ENCODE measurements at places on chromosomes 4 and X. TPM values are rescaled to one million over a fixed set of nuclear protein-coding genes. Genes with fewer than 3 reads are reported as not detected.

GRCh38 chrX:30513284-30513683 is 64.3 kb downstream of the TASL start:
- DNase-seq = no peak

DNA sequence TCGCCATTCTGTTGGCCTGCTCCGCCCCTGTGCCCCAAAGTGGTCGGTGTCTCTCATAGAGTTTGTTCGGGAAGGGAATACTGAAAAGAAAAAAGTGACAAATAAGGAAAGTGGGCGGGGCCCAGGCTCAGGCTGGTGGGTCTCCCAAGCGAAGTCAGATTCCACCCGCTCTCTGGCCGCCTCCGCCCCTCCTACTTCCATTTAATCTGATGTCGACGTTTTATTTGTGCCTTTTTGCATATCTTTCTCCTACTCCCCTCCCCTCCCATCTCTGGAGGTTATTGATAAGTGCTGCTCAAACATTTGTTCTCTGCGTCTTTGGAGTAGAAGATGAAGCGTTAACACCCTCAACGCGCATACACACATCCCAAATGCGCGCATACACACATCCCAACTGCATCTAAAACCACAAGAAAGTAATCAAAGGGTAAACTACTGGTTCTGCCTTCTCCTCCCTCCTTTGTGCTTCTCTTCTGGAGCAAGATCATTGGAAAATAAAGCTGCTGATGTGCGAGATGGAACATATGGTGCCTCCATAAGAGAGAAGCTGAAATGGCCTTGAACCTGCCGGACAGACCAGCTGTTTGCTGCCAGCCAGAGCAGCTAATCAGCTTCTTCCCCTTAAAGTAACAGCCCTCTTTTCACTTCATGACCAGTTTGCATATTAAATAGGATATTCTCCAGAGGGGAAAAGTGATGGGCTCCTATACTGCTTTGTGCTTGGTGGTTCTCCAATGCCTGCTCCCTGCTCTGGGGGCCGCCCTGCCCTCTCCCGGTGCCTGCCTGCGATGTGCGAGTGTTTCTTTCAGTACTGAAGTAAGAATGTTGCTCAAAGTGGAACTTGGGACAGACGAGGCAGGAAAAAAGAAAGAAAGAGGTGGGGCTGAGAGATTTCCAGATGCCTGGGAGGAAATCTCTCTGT is 3.1 kb downstream of the MAMLD1 start:
- DNase-seq = peak; percentile 39

DNA sequence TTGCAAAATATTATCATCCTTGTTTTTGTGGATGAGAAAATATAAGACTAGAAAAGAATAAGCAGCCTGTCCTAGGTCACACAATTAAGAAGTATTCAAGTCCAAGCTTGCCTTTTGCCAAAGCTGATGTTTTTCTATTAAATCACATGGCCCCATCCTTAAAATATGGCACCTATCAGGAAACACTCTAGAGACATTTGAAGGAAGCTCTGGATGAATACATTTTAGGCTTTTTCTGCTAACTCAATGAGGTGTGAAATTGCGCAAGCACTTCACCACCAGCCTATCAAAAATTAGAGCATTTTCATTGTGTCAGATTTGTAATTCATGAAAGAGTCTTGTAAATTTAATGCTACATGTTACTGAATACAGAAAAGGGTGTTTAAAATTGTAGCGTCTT is 251.1 kb upstream of the MAD2L1 start:
- DNase-seq = no peak

- DNase-seq = peak; percentile 77
These were observed 46.6 kb downstream of the CCNG2 start for GRCh38 chr4:77203380-77204197.

DNA sequence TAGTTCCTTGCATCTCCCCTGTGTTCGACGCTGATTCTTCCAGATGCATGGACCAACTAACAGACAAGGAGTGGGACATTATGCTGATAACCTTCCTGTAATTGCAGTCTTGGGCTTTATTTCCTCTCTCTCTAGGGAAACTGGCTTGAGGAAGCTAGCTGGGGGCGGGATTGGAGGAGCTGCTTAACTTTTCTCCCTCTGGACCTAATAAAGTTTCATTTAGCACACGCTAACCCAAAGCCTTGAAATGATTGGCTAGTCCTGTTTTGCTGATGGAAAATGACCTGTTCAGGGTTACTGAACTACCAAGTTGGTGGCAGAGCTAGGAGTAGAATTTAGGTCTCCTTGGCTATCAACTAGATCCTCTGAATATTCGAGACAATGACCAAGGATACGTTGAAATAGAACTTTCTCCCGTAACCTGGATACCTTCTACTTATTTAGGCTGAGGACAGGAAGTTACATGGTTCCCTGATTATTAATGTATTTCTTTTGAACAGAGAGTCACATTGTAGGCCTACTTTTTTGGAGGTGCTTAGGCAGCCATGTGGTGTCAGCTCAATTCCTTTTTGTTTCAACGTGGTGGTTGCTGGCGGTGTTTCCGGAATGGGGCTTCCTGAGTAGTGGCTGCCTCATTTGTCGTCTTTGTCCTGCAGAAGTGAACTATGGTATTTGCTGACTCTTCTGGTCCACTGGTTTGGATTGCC is 2.0 kb downstream of the PGK1 start:
- DNase-seq = no peak

DNA sequence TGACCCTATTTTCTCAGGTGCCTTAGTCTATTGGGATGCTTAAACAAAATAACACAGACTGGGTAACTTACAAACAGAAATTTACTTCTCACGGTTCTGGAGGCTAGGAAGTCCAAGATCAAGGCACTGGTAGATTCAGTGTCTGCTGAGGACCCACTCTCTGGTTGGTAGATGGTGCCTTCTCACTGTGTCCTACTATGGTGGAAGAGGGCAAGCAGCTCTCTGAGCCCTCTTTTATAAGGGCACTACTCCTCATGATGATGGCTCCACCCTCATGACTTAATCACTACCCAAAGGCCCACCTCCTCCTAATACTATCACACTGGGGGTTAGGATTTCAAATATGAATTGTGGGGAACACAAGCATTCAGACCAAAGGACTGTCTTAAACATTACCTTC is 11.8 kb downstream of the SMIM14 start:
- DNase-seq = no peak

DNA sequence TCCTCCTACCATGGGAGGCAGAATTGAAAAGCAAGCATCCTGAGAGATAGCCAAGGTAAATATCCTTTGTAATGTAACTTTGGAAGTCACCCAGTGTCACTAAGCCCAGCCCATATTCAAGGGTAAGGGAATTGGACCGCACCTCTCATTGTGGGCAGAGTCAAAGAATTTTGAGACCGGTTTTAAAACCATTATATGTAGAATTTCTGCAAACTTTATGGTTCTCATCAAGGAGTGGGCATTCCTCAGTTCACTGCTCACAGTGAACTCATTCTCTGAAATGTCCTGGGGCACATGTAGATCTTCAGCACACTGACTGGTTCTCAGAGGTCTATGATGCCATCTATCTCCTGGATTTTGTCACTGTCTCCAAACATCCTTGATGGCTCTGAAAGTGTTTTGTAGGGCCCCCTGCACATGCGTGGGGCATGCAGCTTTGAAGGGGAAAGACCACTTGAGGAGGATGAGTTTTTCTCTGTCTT is 35.3 kb upstream of the CHRNA9 start:
- no peak for DNase-seq

DNA sequence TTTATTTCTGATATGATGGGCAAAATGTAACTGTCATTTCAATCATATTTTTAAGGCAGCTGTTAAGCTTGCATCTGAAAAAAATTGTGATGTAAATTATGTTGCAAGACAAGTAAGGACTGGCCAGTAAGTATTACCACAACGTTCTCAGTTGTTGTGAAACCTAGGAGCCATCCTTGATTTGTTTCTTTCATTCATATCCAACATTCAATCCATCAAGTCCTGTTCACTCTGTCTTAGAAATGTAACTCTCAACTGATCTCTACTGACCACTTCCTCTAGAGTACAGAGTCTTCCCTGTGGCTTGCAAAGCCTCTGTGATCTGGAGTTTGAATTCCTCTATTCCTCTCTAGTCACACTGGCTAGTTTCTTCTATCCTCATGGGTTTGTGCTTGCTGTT is 161.4 kb upstream of the MAD2L1 start:
- DNase-seq = no peak

GRCh38 chr4:4416981-4417380 is 30.1 kb downstream of the NSG1 start:
- DNase-seq = no peak

- no peak for DNase-seq
These were observed 20.7 kb downstream of the HHIP start for GRCh38 chr4:144666539-144667175.

- no peak for DNase-seq
These were observed 14.8 kb downstream of the HOPX start for GRCh38 chr4:56666279-56666678.

GRCh38 chrX:14064626-14065432 is 35.1 kb upstream of the GEMIN8 start:
- DNase-seq = no peak

- DNase-seq = no peak
These were observed 128.2 kb downstream of the SLC7A11 start for GRCh38 chr4:138113819-138114400.

- no peak for DNase-seq
These were observed 1344.3 kb downstream of the ADGRL3 start for GRCh38 chr4:62544428-62544827.

DNA sequence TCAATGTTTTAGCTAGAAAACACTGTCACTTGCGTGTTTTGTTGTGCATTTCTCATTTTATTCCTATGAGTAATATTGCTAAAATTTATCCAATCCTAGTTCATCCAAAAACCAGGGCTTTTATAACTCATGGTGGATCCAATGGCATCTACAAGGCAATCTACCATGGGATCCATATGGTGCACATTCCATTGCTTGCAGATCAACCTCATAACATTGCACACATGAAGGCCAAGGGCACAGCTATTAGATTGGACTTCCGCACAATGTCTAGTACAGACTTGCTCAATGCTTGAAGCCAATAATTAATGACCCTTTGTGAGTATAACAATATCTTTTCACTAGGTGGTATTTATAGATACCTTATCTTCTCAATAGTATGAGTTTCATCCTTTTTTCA is 57.2 kb upstream of the UGT2B7 start:
- no peak for DNase-seq

GRCh38 chr4:8152865-8153257 is 5.8 kb downstream of the ABLIM2 start:
- DNase-seq = no peak

GRCh38 chrX:23742697-23743622 is at the start of gene ACOT9:
TSS of gene ACOT9 (minus strand) at chrX:23743276. CDS start at chrX:23743144, 132 bp downstream.
- DNase-seq = peak; percentile 68

DNA sequence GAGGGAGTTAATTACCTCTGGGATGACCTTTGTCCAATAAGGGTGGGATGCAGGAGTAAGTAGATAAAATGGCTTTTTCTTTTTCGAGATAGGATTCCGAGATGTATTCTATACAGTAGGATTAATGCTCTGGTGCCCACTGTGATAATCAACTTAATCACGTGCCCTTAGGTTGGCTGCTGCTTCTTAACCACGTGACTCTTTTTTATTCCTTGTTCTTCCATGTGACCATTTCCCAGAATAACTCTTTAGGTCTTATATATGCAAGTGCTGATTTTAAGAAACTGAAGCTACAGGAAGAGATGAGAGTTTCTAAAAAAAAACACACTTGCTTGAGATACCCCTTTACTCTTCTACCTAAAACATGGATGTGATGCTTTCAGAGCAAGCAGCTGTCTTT is 1628.9 kb downstream of the PCDH7 start:
- no peak for DNase-seq

- DNase-seq = no peak
These were observed 175.6 kb upstream of the MAGEB2 start for GRCh38 chrX:30039768-30040167.

GRCh38 chr4:121633653-121634052 is 63.1 kb downstream of the ANXA5 start:
- no peak for DNase-seq

DNA sequence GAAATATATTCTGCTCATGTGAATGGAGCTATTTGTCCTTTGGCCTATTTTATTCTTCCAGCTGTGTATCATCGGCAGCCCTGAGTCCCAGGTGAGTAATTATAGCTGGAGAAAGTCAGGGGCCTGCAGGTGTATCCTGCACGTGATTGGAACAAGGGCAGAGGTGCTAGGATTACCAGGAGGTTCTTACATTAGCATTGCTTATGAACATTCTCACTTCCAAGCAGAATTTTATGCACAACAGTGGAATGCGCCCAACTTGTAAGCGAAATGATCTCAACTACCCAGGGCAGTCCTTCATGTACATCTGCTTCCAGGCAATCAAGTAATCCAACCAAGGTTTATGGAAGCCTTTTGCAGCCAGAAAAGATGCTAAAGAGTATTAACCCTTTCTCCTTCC is 68.9 kb upstream of the NRK start:
- DNase-seq = no peak

GRCh38 chr4:176664964-176665363 is 127.8 kb downstream of the VEGFC start:
- DNase-seq = no peak

- no peak for DNase-seq
These were observed 63.4 kb upstream of the GC start for GRCh38 chr4:71847300-71847699.

DNA sequence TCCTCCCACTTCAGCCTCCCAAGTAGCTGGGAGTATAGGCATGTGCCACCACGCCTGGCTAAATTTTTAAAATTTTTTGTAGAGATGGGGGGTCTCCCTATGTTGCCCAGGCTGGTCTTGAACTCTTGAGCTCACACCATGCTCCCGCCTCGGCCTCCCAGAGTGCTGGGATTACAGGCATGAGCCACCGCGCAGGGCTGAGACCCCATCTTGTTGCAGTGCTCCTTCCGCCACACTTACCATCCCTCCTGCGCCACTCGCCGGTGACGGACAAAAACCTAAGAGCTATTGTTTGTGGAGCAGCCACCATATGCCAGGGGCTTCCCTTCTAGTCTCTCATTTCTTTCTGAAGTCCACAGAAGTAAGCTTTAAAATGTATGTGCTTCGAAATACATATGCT is 34.5 kb downstream of the NSG1 start:
- DNase-seq = no peak

GAB3 gene
- polyA plus RNA-seq = 2.4 TPM

CXCL8 gene
- polyA plus RNA-seq = 0.80 TPM

SPANXB1 gene
- polyA plus RNA-seq = not detected

C4orf36 gene
- polyA plus RNA-seq = 0.49 TPM

NPY5R gene
- 6.4 TPM for polyA plus RNA-seq

BEX2 gene
- polyA plus RNA-seq = 69.1 TPM

ZMYM3 gene
- 59.9 TPM for polyA plus RNA-seq

GSX2 gene
- not detected for polyA plus RNA-seq

COL4A5 gene
- polyA plus RNA-seq = 143 TPM

TCEANC gene
- 6.6 TPM for polyA plus RNA-seq

S100G gene
- polyA plus RNA-seq = not detected

COX7B2 gene
- not detected for polyA plus RNA-seq

CYTL1 gene
- 8.9 TPM for polyA plus RNA-seq

FAM9C gene
- polyA plus RNA-seq = 0.46 TPM

CTAG1B gene
- polyA plus RNA-seq = not detected

All from right renal pelvis (tissue), 4 donors.